Stimulated activated CD8-positive, alpha-beta memory T cell treated with anti-CD3 and anti-CD28 coated beads, Interleukin-7, amount 100 ng/mL, for 48 hours (primary cell): ENCODE measurements at places on chromosomes 2 and 18.

DNA sequence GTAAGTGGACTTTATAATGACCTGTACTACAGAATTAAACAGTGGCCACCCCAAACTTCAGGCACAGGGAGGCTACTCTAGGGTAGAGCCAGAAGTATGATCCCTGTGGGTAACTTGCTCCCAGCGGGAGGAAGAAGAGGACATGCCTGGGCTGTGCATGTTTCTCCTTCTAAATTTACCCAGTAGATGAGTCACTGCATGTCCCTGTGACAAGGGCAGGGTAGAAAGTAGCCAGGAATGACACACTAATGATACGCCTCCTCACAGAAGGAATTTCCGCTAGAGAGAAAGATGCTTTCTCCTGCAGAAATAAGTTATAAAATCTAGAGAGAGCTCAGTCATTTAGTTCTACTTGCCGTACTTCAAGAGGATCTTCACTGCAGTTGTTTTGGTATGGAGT is 7.5 kb downstream of the ACYP2 start:
- DNase-seq = no peak

DNA sequence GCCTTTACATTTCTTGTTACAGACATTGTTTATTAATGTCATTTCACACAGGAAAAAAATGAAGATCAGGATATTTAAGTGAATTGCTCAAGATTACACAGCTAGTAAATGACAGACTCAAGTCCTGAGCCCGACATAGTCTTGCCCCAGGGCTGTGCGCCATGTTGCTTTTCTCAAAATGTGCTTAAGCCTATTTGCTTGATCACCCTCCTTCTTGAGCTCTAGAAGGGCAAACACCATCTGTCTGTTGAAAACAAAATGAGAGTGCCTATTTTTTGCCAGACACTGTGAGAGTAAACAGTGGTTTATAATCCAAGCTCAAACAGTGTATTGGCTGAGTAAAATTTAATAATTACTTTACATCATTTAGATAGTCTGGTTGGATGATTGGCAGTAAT is 34.8 kb upstream of the HNMT start:
- no peak for DNase-seq

- no peak for DNase-seq
These were observed 667.2 kb downstream of the DCDC2C start for GRCh38 chr2:4370422-4371090.

GRCh38 chr2:16129716-16130540 is 189.6 kb downstream of the MYCN start:
- no peak for DNase-seq

- no peak for DNase-seq
These were observed 504.2 kb downstream of the EIPR1 start for GRCh38 chr2:2873450-2873811.

GRCh38 chr2:113274432-113274831 is 4.3 kb downstream of the PAX8 start:
- no peak for DNase-seq

DNA sequence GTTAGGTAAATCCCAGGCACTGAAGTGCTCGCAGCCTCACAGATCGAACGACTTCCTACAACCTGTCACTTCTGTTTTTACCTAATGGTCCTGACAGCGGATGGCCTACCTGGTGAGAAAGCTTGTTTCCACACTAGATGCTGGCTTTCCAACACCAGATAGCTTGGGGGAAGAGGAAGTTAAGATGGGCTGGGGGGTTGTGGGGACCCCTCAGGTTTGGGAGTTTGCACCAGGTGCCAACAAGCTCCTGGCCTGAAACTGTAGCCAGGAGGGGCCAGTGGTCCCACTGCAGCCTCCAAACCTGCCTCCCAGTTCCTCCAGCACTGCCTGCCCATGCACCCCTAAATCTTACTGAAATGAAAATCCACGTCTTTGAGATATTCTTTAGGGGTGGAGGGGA is 3.9 kb downstream of the TMEM185B start:
- no peak for DNase-seq

- no peak for DNase-seq
These were observed 112.7 kb upstream of the TACR1 start for GRCh38 chr2:75311993-75312392.

DNA sequence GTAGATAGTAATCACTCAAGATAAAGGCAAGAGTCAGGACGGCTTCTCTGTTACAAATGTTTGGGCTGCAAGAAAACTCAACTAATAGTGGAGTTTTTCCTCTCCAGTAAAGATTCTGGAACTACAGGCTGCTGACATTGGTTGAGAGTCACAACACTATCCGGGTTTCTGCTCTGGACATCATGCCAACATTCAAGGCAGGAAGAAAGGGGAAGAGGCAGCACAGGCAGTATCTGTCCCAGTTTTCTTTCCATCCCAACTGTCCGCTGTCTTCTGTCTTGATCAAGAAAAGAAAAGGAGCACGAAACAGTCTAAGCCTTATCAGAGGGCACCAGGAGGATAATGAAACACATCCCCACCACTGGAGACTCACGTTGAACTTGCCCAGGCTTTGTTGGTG is 132.1 kb downstream of the MAIP1 start:
- no peak for DNase-seq

DNA sequence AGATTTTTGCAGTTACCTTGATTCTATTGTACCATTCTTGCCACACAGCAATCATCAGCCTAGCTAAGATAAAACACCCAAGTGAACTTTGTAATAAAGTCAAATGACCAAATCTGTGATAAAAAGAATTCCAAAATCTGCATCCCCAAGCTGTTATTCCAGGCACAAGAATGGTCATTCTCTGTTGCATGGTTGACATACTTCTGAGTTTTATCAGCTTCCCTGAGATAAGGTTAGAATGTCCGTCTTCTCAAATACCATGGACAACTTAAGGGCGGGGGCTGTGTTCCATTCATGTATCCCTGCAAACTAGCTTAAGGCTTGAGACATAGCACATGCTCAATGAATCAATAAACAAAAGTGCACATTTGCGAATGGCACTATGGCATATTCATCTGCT is 8.1 kb upstream of the BMP10 start:
- DNase-seq = no peak

DNA sequence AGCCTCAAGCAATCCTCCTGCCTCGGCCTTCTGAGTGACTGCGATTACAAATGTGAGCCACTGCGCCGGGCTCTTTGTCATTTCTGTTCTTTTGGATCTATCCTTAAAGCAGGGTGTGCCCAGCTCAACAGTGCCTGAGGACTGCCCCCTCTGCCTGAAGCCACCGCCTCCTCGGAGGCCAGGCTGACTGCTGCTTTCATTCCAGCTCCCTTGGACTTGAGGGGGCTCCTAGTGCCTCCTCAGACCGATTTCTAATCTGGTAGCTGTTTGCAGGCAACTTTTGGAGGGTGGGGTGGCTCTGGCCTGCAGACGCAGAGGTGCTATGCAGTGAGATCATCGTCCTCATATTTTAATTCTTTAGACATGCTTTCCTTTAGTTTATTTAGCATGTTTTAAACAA is 35.9 kb upstream of the KLF11 start:
- DNase-seq = no peak

- DNase-seq = no peak
These were observed 192.6 kb upstream of the MYT1L start for GRCh38 chr2:2523461-2524347.

DNA sequence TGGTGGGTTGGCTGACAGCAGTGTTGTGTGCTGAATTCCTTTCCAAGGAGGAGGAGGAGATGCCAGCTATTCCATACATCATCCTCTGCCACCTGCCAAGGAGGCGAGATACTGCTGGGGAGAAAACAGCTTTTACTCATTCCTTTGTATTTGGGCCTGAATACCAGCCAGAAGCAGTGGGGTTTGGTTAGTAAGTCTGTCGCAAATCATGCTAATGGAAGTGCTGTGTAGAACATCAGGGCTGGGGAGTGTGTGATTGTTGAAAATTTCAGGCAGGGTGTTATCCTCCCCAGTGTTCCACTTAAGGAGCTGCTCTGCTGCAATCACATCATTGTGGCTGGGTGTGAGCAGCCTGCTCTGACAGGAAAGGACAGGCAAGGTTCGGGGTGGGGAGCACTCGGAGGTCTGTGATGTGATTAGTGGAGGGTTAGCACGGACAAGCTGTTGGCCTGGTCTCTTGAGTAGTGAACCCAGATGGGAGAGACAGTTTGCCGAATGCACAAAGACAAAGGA is 128.2 kb upstream of the DLX2 start:
- DNase-seq = no peak

DNA sequence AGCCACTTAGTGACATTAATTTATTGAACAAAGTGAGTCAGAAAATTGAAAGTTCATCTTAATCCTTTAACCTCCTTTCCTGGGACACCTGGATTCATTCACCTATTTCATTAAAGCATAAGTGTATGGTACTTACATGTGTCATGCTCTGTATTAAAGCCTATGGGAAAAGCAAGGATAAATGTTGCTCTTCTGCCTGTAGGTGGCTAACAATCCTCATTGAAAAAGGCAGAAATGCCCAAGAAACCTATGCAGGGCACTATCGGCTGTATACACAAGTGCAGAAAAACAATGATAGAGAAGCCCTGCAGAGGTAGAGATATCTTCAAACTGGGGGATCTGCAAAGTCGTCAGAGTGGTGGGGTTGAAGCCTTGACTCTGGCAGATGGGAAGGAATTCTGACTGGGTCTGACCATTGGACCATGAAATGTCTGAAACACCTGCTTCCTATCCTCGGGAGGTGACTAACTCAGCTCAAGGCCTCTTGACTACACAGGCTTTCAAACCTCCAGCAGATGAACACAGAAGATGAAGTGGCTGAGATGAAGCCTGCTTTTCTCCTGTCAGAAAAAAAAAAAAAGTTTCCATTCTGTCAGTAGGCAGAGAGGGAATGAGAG is 83.1 kb downstream of the DCC start:
- DNase-seq = no peak

DNA sequence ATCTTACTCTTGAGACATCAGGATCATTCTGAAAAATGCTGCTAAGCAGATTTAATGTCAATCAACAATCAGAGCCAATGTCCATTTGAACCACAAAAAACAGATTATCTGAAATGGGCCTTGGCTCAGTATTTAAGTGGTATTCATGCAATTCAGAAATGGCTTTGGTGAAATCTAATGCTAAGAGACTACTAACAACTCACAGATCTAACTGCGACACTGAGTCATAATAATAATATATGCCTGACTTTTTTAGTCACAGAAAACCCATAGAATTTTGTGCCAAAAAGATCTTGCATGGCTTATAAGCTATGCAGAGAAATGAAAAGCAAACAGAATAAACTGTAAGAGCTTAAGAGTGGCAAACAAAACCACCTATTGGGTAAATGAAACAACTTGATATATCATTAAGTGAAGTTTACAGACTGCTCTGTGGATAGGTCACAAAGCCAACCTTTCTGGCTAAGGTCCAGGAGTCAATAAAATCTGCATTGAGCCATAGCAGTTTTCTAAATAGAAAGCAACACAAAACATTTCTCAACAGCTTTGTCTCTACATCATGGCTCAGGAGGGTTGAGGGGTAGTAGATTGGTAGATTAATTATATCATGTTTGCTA is 234.3 kb downstream of the LRATD1 start:
- DNase-seq = no peak

DNA sequence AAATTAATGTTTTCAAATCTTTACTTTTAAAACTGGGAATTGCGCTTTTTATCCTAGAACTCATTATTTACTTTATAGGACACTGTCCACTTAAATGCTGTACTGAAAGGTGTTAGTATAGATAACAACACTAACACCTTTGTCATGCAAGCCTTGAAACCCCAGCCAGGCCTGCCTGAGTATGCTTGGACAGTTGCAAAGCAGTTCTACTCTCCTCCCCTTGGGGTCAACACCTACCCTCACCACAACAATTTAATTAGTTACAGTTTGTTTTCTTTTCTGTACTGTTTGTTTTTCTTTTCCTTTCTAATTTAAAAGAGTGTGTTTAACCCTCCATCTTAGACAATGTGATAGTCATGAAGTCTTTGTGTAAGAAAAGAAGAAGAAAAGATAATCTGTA is 18.9 kb upstream of the FAM98A start:
- DNase-seq = no peak
